Hematopoietic multipotent progenitor cell treated with erythropoietin and hydrocortisone succinate and interleukin-3 and kit ligand, for 4 days (in vitro differentiated cells): ENCODE measurements at places on chromosomes 6 and 20.

DNA sequence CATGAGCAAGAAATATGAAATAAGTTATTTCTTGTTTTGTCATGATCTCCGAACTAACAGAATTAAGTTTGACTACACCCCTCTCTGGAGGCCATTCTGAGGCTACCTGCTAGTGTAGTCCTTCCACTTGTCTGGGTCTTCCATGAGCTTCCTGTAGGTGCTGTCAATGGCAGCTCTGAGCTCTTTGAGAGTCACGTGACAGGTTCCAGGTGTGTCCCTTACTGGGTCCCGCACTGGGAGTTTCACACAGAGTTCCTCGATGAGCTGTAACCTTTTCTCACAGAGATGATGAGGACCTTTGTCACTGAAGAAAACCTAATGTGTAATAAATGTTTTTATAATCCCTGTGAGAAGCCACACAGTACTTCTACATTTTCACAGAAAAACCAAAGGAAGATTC, 186.6 kb downstream of the SYNE1 start:
- DNase-seq: no peak

- no peak for DNase-seq
Measured at GRCh38 chr20:14561741-14562221, 224.4 kb upstream of the FLRT3 start.

DNA sequence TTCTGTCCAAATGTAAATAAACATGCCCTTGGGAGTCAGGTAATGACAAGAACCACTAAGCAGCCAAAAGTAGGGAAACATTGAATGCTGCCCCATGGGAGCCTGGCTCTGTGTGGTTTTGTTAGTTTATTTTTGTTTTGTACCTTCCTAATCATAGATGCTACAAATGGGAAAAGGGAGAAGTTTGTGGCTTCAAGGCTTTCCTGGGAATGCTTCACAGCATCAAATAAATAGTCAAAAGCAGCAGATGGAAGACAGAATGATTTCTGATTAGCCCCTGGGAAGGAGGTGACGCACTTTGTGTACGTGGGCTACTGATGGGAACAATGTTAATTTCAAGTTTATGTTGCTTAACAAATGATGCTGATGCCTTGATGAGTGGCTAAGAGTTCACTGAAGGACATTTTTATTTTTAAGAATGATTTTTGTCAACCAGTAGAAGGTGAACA, 532.7 kb downstream of the BCKDHB start:
- DNase-seq: no peak

DNA sequence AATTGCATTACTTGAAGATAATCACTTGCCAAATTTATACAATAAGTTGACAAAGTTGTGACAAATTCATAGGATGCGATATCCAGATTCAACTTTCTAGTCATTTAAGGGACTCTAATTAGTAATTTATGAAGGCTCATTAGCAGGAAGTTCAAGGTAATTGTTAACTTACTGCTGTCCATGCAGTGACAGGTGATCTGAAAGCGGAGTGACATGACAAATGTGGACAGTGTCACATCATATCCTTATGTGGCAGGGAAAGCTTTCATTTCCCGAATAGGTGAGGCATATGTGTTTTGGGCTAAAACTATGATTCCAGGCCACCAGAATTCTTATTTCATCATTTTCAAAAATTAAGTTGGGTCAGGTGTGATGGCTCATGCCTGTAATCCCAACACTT, 115.9 kb upstream of the BMP2 start:
- DNase-seq: no peak

GRCh38 chr20:51747182-51747911, 20.8 kb downstream of the ATP9A start:
- DNase-seq: no peak

- DNase-seq: peak; percentile 60
Measured at GRCh38 chr6:33207552-33208090, 679 bp upstream of the RING1 start.

- no peak for DNase-seq
Measured at GRCh38 chr20:62201173-62202082, 18.6 kb downstream of the MTG2 start.

GRCh38 chr6:37101991-37102298, 68.0 kb upstream of the PIM1 start:
- DNase-seq: no peak

- no peak for DNase-seq
Measured at GRCh38 chr20:25126204-25127029, 44.5 kb upstream of the VSX1 start.

- peak; percentile 64 for DNase-seq
Measured at GRCh38 chr20:61253264-61253639, 1.2 kb downstream of the CDH4 start.

DNA sequence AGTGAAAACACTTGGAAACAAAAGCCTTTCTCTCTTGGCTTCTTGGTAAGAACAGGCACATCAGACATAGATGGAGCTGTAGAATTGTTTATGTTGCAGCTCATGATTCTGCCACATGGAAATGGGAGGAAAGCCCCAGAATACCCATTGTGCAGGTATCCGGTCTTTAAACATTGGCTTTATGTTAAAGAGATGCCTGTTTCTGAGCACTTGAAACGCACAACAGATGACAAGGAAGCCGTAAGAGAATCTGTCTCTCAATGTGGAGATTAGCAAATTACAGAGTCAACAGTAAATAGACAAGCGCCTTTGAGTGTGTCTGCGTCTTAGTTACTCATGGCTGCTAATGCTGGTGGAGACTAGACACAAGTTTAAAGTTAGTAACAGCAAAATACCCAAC, 10.5 kb downstream of the TNFAIP3 start:
- no peak for DNase-seq

- DNase-seq: no peak
Measured at GRCh38 chr6:39005774-39006173, 42.8 kb upstream of the GLP1R start.

GRCh38 chr20:10131732-10132345, 86.8 kb upstream of the SNAP25 start:
- DNase-seq: no peak

DNA sequence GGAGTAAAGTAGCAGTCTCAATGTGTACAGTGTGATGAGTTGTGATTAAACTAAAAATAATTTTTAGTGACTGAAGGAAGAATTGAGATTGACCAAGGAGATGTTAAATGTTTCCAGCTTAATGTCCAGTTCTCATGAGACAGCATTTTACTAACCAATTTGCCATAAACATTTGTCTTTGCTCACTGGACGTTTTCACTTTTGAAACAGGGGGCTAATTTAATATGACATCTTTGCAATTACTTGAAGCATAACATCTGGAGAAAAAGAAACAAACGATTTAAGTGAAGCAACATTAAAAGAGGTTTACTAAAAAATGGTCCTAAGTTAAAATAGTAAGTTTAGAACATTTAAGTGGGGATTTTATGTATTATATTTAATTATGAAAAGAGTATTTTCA, 443.8 kb downstream of the BCKDHB start:
- DNase-seq: no peak

- DNase-seq: no peak
Measured at GRCh38 chr6:19009769-19010168, 622.6 kb downstream of the RNF144B start.

DNA sequence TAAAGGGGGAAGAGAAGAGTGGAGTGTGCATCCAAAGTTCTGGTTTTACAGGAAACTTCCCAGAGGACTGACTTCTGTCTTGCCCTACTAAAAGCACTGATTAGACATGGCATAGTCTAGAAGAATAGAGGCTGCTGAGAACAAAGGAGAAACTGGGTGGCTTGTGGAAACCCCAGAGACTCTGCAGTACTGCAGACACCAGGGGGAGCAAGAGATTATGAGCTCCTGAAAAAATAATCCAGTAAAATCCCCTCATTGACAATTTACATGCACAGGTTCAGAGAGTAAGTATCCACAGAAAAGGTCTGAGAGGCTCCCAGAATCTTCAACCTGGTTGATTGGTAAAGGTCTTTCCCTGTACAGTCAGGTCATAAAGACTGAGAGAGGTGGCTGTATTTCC, 48.7 kb upstream of the CLVS2 start:
- DNase-seq: peak; percentile 6

DNA sequence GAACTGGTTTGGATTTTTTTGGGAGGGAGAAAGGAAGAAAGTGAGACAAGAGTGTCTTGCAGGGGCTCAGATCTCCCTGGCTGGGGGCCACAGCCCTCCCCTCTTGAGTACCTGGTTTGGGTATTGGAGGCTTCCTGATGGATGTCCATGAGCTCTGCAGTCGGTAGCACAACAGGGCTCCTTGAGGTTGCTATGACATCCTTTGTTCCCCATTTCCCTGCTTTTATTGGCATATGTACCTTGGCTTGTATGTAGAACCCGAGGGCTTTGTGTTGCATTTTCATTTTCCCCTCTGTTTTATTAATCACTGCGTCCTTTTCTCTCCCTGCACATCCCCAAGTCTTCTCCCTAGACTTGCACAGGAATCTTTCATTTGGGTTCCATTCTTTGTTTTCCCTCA, 355.5 kb upstream of the TSHZ2 start:
- DNase-seq: no peak

DNA sequence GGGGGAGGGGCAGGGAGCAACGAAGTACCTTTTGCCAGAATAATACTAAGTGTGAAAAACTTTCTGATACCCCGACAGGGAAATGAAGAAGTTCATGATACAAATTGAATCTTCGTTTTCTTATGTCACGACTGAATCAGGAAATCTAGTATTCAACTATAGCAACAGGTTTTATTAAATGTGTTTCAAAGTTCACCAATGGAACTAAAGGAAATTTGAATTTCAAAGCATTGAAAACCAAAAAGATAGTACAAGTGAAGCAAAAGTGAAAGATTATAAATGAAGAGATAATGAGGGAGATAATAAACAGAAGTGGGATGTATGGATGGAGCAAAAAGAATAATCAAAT, 333.2 kb downstream of the ADGRB3 start:
- DNase-seq: no peak

DNA sequence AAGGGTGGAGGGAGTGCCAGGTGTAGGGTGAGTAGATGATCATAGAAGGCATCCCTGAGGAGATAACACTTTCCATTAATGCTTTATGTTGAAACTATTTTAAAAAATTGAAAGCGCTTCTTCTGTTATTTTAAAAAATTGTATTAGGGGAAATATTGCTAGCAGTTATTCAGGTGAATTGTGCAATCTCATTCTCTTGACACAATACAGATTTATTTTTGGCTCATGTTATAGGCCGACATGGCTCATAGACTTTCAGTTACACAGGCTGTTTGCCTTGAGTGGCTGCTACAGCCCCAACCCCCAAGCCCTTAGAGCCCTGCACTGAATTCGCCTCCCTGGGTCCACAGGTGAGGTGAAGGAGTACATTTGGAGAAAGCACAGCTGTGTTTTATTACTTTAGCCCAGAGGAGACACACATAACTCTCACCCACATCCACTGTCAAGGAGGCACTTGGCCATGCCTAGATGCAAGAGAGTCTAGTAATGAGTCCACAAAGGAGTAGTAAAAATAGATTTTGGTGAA, 228.2 kb downstream of the RFPL4B start:
- DNase-seq: no peak

GRCh38 chr20:59752704-59753460, 148.5 kb downstream of the PHACTR3 start:
- no peak for DNase-seq

- DNase-seq: no peak
Measured at GRCh38 chr6:167517254-167517916, 192.5 kb downstream of the TTLL2 start.

- DNase-seq: no peak
Measured at GRCh38 chr20:3871550-3872265, 17.5 kb upstream of the PANK2 start.

- DNase-seq: no peak
Measured at GRCh38 chr20:24598996-24599395, 129.6 kb downstream of the SYNDIG1 start.

DNA sequence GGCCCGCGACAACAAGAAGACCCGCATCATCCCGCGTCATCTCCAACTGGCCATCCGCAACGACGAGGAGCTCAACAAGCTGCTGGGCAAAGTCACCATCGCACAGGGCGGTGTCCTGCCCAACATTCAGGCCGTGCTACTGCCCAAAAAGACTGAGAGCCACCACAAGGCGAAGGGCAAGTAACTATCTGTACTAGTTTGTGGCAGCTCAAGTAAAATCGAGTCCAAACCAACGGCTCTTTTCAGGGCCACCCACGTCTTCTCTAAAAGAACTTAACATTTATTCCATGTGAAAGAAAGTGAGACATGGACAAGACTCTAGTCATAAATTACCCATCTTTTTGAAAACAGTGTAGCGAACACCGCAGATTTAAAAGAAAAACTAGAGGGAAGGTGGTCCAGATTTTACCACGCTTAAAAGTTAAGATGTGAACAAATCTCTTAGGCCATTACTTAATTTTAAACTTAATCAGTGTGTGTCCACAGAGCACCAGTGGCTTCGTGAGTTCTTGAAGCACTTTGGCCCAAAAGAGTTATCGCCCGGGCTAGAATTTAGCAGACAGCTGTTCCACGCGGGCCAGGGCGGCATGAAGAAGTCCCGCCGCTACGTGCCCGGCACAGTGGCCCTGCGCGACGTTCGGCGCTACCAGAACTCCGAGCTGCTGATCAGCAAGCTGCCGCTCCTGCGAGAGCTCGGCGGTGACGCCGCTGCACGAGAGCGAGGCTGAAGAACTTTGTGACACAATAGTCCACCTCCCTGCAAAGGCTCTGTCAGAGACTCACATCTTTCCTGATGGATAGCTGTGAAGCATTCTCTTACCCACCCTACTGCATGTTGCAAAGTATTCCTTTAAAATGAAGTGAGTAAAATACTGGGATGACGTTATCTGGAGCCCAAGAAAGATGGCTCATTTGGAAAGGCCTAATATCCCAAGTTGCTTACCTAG, 113.9 kb upstream of the PRSS16 start:
- DNase-seq: peak; percentile 93

GRCh38 chr6:67300430-67301040, 1334.5 kb upstream of the ADGRB3 start:
- no peak for DNase-seq

DNA sequence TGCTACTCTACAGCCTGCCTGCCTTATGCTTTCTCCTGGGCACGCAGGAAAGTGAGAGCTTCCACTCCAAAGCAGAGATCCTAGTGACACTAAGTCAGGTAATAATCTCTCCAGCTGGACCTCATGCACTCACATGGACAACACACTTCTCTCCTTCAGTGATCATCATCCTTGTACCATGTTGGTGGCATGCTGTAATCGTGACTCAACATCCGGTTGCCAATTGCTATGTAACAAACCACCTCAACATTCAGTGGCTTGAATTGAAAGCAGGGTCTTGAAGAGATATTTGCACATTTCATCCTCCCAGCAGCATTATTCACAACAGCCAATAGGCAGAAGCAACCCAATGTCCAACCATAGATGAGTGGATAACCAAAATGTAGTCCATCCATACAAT, 40.3 kb upstream of the PPP1R3G start:
- DNase-seq: no peak

GRCh38 chr20:5511930-5512329, 195.2 kb upstream of the PROKR2 start:
- DNase-seq: peak; percentile 82

- no peak for DNase-seq
Measured at GRCh38 chr6:158487495-158487894, 72.4 kb upstream of the TMEM181 start.
